Calu3 (cell line): ENCODE measurements at places on chromosomes 1 and 21.

DNA sequence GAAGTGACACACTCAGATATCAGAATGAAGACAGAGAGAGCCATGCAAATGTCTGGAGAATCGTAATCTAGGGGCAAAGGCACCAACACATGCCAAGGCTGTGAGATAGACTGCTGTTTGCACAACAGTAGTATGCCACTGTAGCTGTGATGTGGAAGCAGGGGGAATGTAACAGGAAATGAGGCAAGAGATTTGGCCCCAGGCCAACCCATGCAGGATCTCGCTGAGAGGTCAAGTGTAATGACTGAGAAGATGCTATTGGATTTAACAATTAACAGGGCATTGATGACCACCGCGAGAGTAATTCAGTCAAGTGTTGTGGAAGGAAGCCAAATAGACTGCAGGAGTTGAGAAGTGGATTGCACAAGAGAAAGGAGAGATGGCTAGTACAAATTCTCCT lies 107.3 kb upstream of the ST6GALNAC5 start:
- DNase-seq, result peak; percentile 33

DNA sequence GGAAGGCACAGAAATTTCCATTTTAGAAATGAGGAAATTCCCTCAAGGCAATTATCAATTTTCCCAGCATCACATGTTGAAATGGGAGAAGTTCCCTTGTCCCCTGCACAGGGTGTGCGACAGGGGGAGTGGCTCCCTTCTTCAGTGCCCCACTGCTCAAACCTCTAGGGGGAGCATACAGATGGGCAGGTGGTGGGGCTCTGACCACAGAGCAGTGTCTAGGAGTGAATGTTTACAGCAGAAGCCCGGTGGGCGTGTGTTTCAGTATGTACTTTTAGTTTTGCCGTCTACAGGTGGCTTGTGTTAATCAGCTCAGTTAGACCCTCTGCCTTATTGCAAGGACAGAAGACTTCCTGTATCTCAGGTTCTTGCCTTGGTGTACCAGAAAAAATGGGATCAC lies 493.7 kb upstream of the PLXNA2 start:
- no peak for DNase-seq

DNA sequence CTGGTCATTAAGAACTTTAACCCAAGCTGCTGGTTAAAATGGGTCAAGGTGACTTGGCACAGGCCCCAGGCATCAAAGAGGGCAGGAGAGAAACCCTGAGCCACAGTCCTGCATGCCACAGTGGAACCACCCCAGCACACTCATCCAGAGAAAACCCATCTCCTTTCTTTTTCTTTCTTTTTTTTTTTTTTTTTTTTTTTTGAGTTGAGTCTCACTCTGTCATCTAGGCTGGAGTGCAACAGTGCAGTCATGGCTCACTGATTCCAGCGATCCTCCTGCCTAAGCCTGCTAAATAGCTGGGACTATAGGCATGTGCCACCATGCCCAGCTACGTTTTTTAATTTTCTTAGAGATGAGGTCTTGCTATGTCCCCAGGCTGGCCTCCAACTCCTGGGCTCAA lies 109.2 kb upstream of the RAB4A start:
- no peak for DNase-seq

- DNase-seq, result no peak
Observed at GRCh38 chr1:109902204-109902985, 8.3 kb upstream of the CSF1 start.

- DNase-seq, result no peak
Observed at GRCh38 chr1:33957854-33958253, 94.0 kb downstream of the HMGB4 start.

DNA sequence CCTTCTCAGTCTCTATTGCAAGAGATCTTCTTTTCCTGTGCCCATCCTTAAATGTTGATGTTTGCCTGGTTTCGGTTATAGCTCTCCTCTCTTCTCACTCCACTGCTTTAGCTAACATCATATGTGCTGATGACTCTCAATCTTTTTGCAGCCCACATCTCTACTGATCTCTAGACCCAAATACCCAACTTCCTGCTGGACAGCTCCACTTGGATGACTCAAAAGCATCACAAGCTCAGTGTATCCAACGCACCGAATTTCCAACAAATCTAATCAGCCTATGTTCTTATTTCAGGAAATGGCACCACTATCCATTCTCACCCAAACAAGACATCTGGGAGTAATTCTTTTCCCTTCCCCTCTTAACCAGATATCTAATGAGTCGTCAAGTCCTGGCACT lies 79.1 kb upstream of the ARTN start:
- no peak for DNase-seq

DNA sequence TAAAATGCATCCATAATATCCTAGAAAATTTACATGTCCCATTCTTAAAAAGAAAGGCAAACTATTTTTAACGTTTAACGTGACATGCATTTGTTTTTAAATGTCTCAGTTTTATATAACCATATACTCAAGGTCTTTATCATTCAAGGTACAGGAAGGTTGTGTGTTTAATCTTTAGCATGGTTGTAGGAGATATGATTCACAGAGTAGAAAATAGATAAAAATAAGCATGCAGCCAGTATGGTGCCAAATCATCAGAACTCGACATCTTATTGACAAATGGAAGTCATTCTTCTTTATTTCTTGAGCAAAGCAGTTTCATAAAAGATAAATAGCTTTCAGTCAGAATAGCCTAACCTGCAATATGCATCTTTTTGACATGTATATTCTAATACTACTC lies 51.0 kb downstream of the SAMSN1 start:
- no peak for DNase-seq

DNA sequence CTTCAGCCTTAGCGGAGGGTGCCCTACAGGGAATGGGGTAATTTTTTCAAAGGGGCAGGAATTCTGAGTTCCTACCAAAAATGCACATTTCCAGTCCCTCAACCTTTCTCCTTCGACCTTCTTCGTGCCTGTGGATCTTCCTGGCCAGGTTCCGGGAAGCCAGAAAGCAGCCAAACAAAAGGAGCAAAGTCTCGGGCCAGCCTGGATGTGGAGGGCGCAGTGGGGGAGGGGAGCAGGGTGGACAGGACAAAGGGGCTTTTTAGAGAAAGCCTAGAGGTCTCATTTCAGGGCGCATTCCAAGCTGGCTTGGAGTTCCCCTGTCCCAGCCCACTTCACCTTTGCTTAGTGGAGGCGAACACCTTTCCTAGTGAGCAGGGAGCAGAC lies 2.9 kb upstream of the INAVA start:
- peak; percentile 83 for DNase-seq

- peak; percentile 80 for DNase-seq
Observed at GRCh38 chr1:37682334-37682987, 9.9 kb upstream of the CDCA8 start.
